Stimulated activated CD4-positive, alpha-beta T cell treated with anti-CD3 and anti-CD28 coated beads, Interleukin-1b, Interleukin-23, amount 100 ng/mL, for 4 hours (primary cell): ENCODE measurements at places on chromosomes 12 and 14.

DNA sequence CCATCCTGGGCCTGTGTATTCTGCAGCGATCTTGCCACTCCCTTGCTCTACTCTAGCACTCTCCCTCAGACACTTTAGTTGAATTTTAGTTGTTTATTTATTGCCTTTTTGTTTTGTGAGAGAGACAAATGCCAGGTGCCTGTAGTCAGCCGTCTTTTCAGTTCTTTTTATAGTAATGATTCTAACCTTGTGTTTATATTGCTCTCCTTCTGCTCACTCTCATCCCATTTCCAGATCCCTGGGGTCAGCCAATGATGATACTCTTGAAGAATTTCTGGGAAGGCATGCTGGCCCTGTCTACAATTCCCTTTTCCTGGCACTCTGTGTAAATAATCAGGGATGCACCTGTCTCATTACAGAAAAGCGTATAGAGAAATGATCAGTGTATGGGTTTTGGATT lies 334.1 kb upstream of the MIS18BP1 start:
- no peak for DNase-seq

GRCh38 chr14:102848830-102849525 lies 71.7 kb downstream of the TRAF3 start:
- DNase-seq = no peak

DNA sequence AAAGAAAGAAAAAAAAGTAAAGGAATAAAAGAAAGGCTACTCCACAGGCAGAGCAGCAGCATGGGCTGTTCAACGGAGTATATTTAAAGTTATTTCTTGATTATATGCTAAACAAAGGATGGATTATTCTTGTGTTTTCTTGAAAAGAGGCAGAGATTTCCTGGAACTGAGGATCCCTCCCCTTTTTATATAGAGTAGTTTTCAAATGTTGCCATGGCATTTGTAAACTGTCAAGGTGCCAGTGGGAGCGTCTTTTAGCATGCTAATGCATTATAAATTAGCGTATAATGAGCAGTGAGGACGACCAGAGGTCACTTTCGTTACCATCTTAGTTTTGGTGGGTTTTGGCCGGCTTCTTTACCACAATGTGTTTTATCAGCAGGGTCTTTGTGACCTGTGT lies 383.0 kb downstream of the PCNX1 start:
- no peak for DNase-seq

GRCh38 chr12:38691164-38691563 lies 214.2 kb downstream of the CPNE8 start:
- DNase-seq = no peak

DNA sequence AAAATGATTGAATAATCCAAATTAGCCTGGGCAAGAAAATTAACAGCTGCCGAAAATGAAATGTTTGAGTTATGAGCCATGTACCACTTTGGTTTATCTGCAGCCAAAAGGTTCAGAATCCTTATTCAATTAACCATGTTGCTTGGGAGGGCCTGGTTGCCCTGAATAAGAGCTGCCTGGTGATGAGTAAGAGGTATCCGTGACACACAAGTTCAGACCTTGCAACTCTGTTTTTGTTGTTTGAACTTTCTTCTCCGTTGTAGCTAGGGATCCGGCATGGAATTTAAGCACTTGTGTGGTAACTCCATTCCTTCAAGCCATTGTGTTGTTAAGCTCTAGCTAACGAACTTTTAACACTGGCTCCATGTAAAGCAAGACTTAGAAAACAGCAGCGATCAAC lies 35.7 kb downstream of the FOXA1 start:
- DNase-seq = no peak

- DNase-seq = no peak
Observed at GRCh38 chr14:29944091-29944490, 16.4 kb upstream of the PRKD1 start.

DNA sequence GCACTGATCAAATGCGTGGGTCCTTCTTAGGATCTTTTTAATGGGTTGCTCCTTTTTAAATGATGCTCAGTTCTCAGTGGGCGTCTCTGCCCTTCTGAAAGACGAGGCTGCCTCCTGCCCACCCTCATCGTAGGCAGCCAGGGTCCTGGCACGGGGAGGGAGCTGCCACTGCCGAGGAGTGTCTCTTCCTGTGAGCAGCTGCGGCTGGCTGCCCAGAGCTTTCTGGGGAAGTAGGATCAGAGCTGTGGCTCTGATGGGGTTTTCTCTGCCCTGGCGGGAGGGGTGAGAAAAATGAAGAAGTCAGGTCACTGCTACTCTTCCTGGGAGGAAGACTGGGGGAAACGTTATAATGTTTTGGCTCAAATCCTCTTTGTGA lies 31.1 kb upstream of the BEGAIN start:
- DNase-seq = no peak

DNA sequence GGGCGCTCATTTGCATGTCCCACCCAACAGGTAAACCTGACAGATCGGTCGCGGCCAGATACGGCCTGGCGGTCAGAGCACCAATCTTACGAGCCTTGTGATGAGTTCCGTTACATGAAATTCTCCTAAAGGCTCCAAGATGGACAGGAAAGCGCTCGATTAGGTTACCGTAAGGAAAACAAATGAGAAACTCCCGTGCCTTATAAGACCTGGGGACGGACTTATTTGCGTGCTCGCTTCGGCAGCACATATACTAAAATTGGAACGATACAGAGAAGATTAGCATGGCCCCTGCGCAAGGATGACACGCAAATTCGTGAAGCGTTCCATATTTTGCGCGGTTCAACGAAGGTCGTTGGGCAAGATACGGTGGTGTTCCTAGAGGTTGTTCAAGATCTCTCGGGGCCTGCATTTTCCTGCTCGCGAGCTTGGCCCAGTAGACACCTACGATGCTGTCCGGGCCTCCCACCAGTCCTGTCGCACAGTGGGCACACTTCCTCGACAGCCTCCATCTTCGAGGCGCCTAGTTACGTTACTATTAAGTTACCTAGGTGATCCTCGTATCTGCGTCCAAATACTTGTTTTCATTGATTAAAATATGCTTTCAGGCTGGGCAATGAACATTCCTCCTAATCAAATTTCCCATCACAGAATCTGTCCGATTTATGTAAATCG lies at the start of gene RNU6-7:
Gene RNU6-7 (plus strand): TSS at position 230 of the 675 bp plus-strand sequence.
- peak; percentile 14 for DNase-seq

DNA sequence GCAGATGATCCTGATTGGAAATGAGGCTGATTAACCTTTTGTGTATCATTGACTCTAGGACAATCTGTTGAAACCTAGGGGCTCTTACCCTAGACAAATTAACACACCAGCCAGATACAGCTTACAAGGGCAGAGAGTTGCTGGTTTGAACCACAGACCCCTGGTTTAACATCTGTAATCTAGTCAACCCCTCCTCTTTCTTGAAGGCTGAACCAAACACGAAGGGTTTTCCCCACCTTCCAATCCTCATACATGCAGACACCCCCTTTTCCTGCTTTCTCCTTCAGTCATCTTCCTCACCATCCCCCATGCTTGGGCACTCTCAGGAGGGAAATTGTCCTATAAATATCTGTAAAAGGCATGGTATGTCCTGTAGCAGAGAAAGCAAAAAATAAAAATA lies 126.0 kb upstream of the HIF1A start:
- no peak for DNase-seq

DNA sequence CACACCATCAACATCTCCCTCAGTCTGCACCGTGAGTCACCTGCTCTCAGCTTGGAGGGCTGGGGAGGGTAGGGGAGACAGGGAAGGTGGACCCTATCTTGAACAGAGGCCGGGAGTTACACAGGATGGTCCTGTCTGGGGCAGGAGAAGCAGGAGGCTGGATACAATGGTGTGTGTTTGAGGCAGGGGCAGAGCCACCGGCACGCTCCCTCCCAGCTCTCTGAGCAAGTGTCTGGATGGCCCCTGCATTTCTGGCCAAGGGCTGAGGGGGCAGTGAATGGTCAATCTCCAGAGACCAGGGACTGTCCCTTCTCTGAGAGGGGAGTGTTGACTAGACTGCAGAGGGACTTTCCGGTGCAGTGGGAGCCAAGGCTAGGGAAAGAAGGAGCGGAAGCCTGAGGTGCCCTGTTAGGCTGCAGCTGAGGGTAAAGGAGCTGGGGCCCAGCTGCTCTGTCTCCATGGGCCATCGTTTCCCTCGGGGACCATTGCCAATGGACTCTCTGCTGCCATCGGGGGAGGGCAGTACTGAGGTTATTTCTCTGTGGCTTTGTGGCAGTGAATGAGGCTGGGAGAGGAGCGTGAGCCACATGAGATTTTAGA lies 1.9 kb downstream of the LRP1-AS start:
- DNase-seq = no peak

GRCh38 chr12:109020796-109021380 lies at the start of gene SVOP:
Gene SVOP (minus strand): TSS chr12:109021068. CDS start chr12:109020868, 200 bp downstream.
- DNase-seq = no peak

- DNase-seq = no peak
Observed at GRCh38 chr12:114658002-114658441, 26.0 kb downstream of the TBX3 start.

DNA sequence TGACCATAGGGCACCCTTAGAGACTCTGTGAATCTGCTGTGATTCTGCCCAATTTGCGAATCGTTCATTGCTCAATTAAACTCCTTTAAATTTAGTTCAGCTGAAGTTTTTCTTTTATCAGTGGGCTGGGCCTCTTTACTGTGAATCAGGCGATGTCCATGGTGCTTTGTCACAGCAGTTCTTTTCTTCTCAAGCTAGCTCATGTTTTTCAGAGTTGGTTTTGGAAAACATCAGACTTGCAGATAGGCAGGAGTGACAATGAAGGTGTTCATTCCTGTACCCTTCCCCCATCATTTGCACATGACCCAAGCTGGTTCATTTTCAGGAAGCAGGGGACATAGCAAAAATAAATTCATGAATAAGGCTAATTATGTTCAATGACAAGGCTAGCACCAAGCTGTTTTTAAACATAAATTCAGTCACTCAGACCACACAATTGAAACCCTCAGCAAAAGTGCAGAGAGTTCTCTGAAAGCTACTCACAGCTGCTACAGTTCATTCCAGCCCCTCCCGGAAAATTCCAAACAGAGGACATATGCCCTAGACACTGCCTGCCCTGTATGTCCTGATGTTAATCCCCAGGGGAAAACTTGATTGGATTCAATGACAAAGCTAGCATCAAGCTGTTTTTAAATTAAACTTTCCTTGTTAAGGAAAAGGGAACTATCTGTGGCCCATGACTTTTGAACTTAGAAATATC lies 383.3 kb downstream of the C12orf75 start:
- DNase-seq = no peak

GRCh38 chr12:132429602-132429945 lies 60.4 kb upstream of the FBRSL1 start:
- DNase-seq = no peak

DNA sequence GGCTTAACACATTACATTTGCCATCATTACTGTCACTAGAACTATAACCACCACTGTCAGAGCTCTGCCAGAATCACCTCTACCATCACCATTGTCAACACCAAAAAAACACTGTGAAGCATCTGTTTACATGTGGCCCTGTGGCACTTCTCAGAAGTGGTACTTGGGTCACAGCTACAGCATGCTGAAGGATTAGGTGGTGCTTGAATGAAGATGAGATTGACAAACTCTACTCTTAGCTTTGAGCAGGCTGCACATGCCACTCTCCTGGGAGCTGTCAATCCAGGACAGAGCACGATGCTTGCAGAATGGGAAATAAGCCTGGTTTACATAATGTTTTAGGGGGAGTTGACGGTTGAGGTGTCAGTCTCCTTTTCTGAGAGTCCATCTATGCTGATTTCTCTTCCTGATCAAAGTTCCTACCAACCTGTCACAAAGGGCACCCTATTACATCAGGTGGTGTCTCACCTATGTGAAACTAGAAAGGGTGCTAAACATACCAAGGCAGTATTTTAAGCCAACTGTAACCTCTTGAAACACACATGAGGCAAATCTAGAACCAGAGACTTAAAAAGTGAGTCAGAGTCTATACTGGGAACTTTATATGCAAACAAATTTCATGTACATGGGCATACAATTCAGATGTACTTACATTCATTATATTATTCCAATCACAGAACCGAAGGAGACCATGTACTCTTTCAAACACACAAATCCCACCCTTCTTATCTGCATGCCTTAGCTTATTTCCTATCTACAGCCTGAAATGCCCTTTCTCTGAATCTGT lies 258.7 kb downstream of the EMP1 start:
- DNase-seq = no peak

DNA sequence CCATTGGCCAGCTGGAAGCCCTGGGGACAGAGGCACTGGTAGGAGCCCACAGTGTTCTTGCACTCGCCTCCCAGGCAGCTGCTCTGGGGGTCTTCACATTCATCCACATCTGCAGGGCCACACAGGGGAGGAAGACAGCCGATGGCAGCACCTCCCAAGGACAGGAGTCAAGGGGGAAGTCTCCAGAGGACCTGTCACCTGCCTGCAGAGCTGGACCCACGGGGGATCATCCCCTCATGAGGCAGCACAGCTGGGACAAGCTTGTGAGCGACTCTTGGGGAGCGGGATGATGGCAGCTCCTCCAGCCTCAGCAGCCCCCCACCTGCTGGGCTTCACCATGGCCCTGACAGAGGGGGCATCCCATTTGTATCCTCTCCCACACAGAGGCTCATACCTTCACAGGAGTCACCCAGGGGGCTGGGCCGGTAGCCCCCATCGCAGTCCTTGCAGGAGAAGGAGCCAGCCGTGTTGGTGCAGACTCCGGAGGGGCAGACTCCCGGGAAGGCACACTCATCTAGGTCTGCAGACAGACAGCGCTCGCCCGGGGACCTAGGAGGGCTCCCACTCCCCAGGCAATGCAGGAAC lies 15.4 kb downstream of the ISCA2 start:
- no peak for DNase-seq

GRCh38 chr12:65825507-65826352 lies 1.4 kb downstream of the HMGA2 start:
- DNase-seq = no peak

- DNase-seq = no peak
Observed at GRCh38 chr14:51860825-51861499, 550 bp downstream of the GNG2 start.

GRCh38 chr14:69458350-69458749 lies 26.2 kb upstream of the PLEKHD1 start:
- DNase-seq = no peak

- DNase-seq = no peak
Observed at GRCh38 chr12:20443255-20443654, 74.9 kb downstream of the PDE3A start.

GRCh38 chr14:80213602-80214001 lies 2.3 kb upstream of the DIO2 start:
- no peak for DNase-seq

GRCh38 chr12:80590085-80590484 lies 117.3 kb upstream of the MYF6 start:
- DNase-seq = no peak

- no peak for DNase-seq
Observed at GRCh38 chr14:68392393-68393141, 400.3 kb downstream of the ZFP36L1 start.

GRCh38 chr14:92513204-92513965 lies at the start of gene RIN3:
Gene RIN3 (plus strand): TSS chr14:92513781. CDS start chr14:92513933, 152 bp downstream.
- DNase-seq = peak; percentile 19

DNA sequence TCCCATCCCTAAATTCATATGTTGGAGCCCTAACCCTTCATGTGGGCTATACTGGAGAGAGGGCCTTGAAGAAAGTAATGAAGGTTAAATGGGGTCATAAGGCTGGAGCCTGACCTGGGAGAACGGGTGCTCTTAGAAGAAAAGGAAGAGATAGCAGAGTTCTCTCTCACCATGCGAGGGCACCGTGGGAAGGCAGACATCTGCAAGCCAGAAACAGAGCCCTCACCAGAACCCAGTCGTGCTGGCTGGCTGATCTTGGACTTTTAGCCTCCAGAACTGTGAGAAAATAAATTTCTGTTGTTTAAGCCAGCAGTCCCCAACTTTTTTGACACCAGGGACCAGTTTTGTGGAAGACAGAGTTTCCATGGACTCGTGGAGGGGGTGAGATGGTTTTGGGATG lies 149.3 kb downstream of the ATP23 start:
- no peak for DNase-seq
